NCI-H187 (cell line): ENCODE measurements at places on chromosomes 1 and 21.

DNA sequence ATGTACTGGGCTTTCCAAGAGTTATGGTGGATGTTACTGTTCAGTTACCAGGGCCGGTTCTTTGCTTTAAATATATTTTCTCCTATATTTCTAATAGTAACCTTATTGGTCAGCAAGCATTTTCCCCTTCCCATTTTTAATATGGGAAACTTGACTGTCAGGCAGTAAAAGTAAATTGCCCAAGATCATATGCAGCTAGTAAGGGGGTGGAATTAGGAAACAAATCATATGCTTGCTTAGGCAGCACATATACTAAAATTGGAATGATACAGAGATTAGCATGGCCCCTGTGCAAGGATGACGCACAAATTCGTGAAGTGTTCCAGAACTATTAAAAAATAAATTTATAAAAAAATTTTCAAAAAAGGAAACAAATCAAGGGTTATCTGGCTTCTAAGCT lies 73.9 kb downstream of the PATJ start:
- DNase-seq = no peak

- DNase-seq = no peak
These were observed 6.4 kb downstream of the ACTN2 start for GRCh38 chr1:236692742-236693141.

DNA sequence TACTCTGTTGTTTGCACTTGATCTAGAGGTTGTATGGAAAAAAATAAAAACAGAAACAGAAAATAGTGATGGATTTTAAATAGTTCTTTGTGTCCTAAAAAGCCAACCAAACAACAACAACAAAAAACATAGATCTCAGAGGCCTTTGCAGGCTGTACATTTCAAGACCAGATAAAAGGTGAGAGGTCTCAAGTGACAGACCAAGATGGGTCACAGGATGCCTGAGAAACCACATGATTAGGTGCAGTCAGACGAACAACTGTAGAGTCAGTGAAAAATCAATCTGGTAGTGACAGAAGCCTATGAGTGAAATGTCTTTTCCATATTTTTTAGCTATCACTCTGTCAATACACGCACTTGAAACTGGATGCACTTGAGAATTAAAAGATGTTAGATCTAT lies 193.5 kb upstream of the SAMSN1 start:
- DNase-seq = no peak

DNA sequence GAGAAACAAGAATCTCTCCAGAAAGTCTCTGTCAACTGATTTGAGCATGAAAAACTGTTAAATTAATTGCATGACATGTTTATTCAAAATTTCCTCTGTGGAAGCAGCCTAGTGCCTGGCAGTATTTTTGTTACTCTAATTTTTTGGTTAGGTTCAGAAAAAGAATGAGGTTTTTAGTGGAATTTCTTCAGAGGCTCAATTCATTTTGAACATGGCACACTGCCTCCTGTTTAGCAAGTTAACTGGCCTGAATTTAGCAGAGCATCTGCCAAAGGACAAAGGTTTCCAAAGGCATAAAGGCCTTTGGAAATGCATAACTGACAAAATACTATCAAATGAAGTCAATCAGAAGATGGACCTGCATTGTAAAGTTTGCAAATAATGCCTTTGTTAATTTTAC lies 1326.5 kb downstream of the PLA2G4A start:
- no peak for DNase-seq

DNA sequence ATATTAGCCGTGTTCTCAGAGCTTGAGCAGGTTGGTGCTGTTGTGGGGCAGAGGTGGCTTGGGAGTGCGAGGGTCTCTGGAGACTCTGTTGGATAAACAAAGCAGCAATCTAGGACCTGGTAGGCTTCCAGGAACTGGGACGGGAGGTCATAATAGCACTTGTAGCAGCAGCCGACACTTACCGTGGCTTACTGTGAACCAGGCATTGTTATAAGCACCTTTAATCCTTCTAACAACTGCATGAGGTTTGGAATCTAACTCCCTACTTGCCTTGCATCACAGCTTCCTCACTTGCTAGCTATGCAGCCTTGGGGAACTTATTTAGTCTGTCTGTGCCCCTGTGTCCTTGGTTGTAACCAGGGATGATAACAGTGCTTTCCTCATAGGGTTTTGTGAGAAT lies 94.9 kb downstream of the NAV1 start:
- no peak for DNase-seq

- no peak for DNase-seq
These were observed 12.7 kb downstream of the CFAP298 start for GRCh38 chr21:32599526-32599925.

- no peak for DNase-seq
These were observed 144.0 kb upstream of the PLXNA2 start for GRCh38 chr1:208387908-208388811.

DNA sequence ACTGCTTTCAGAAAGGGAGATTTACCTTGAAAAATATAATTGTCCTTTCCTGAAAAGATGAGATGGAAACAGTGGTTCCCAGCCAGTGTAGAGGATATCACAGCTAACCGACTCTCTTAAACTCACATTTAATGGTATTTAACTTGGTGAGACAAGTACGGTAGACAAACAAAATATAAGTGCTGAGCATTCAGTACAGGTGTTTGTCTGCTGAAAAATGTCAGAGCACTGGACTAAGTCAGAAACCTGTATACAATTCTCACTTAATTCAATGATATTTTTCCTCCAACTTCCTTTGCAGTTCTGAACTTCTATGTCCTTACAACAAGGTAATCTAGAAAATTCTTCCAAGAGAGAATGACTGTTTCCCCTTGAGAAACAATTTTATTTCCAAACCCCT lies at the start of gene LCE1B:
LCE1B (plus strand) TSS at position 301 of the 400 bp plus-strand sequence. CDS start 476 bp downstream, outside the sequence.
- no peak for DNase-seq

GRCh38 chr21:30222724-30223123 lies 6.8 kb upstream of the CLDN8 start:
- no peak for DNase-seq

DNA sequence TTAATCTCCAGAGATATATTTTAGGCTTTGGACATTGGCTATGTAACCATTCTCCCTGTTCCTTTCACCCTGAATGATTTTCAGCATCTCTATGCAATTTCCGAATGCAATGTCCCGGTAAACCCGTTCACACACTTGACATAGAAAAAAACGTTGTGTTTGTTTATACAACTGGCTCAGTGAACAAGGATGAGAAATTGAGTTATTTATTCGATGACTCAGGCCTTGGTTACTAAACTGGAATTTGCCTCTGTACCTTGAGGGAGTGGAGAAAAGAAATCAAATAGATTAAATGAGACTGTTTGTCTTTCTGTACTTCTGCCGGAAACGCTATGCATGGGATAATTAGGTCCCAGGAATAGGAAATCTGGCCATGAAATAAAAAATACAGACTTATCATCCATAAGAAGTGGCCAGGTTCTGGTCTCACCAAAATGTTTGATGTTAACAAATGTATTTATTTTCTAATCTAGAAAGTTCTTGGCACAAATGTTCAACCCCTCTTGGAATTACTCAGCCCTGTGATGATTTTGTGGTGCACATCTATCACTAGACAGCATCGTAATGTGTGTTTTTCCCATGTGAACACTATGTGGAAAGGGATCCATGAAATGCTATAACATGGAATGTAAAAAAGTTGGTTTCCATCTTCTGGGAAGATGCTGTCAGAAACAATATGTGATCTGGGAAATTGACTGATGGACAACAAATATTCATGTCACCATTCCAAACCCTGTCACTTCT lies 253.9 kb downstream of the DUSP10 start:
- DNase-seq = no peak

- no peak for DNase-seq
These were observed 885 bp downstream of the AHCYL1 start for GRCh38 chr1:109985247-109986053.

DNA sequence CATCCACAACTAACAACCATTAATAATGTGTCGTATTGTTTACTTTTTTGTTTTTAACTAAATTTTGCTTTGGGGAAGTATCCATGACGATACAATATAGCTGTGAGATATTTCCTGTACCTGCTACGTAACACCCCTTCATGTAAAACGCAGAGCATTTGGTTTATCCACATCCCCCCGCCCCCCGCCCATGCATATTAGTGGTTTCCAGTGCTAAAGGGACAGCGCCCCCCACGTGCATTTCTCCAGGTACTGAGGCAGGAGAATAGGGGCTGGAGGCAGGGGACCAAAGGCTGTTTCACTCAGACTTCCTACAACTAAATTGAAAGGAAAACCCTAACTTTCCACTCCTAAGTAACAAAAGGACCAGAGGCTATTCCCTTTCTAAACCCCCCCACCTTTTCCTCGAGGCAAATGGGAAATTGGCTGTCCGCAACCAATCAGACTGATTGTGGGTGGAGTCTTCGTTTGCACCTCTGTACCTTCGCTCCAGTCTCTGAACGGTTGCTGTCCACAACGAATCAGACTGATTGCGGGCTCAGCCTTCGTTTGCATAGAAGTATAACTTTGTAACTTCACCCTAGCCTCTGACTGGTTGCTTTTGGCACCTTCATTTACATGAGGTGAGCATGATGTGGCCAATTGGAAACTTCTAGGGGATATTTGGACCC lies 12.2 kb upstream of the RIPK4 start:
- no peak for DNase-seq

DNA sequence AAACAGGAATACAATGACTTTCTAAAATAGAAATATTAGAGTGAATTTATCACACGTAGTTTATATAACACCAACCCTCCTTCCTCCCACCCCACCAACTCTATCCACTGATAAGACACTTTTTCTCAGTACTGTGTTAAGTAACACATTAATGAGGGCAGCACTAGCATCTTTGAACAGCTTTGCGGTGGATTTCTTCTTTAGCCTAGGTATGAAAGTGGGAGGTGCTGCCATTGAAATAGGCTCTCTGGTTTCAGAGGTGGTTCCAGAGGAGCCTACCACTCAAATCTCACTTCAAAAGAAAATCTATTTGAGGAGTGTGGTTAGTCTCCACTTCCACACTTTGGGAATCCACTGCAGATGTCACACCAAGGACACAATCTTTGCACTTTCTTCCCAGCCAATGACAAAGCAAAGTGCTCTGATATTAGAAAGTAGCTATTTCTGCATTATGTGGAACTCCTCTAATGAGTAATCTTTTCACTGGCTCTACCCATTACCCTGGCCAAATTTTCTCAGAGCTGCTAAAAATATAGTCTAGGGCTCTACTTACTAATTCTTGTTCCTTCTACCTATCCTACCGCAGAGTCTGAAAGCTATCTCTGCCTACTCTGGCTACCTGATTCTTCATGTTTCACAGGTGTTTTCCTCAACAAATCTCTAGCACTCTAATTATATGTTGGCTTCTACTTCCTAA lies 1667.8 kb downstream of the MRPL39 start:
- DNase-seq = no peak

DNA sequence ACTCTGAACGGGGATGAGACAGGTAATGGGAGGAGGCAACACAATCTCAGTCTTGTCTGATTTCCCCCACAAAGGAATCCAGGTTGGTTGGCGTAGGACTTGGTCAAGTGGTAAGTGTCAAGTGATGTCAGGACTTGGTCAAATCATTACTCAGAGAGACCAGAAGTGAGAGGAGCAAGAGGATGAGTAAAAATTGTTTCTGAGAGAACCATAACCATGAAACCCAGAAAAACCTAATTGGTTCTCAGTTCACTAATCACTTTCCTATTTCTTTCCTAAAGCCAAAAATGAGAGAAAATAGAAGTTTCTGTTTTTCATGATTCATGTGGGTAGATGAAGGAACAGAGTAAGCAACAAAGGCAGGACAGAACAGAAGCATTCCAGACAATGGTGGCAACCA lies 5.0 kb downstream of the PHC2 start:
- DNase-seq = no peak

DNA sequence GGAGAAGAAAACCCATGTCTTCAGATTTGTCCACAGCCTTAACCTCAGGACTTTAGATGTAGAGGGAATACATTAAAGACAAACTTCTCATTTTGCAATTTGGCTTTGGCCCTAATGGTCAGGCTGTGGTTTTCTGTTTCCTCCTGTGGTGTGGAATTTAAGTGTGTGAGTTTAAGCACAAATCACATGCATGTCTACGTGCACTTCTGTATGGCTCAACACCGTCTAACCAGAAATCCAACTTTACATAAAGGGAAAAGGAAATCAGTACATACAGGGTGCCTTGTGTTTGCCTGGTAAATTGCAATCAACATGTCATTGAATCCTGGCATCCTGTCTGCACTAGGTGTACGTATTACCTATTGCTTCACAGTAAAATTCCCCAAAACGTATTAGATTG lies 1.2 kb upstream of the ZNF124 start:
- DNase-seq = no peak

DNA sequence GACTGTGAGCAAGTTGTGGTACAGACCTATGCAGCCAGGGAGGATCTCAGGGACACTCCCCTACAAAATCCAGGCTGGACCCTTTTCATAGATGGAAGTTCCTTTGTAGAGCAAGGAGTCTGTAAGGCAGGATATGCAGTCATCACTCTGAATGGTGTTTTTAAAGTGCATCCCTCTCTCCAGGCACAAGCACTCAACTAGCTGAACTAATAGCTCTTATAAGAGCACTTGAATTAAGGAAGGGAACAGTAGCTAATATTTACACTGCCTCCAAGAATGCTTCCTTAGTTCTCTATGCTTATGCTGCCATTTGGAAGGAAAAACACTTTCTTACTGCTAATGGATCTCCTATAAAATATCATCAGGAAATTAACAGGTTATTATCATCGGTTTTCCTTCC lies 27.0 kb upstream of the SMYD3 start:
- no peak for DNase-seq

DNA sequence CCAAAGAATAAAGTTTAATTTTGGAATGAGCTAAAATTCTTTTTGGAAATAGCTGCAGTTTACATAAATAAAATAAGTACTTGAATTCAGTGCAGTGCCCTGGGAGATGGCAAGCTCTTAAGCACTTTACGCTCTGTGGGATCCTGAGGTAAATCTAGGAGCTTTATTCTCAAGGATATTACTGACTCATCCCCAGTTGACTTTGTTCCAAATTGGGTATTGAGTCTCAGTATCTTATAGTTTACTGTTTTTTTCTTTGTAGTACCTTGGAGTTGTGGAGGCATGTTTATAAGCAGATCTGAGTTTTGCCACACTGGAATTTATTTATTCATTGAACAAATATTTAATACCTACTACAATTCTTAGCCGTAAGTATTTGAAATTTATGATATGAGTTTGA lies 27.4 kb upstream of the HRNR start:
- DNase-seq = no peak

- DNase-seq = no peak
These were observed 264.7 kb downstream of the TRABD2B start for GRCh38 chr1:47732489-47732888.

- no peak for DNase-seq
These were observed 294.5 kb downstream of the VAV3 start for GRCh38 chr1:107670397-107671040.

DNA sequence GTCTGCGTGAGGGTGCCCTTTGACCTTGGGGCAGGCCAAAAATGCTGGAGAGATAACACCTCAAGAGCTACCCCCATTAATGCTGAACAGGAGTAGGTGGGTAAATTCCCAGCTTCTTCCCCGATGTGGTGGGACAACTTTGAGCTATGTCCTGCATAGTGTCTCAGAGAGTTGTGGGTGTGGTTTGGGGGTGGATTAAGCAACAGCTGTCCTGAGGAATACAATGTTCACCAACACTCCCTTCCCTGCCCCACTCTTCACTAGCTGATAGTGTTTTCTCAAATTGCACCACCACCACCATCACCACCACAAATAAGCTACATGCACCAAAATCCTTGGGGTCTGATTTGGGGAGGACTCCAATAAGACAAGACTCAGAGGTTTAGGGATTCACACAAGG lies 258.4 kb downstream of the HLX start:
- DNase-seq = no peak

- DNase-seq = no peak
These were observed 151.5 kb downstream of the FCRL5 start for GRCh38 chr1:157400766-157401165.
